ENCODE measurements at places on chromosomes 3 and 15. TPM values are rescaled to one million over a fixed set of nuclear protein-coding genes. Genes with fewer than 3 reads are reported as not detected.

ADAMTSL3 gene
- 0.16 TPM for total RNA-seq

EPHA6 gene
- total RNA-seq = 0.97 TPM

TRIM42 gene
- total RNA-seq = 0.28 TPM

C2CD4A gene
- total RNA-seq = 0.09 TPM

ROBO2 gene
- 123 TPM for total RNA-seq

NPAP1 gene
- 0.21 TPM for total RNA-seq

GOLGA8T gene
- 0.25 TPM for total RNA-seq

HYAL1 gene
- total RNA-seq = 0.63 TPM

NOX5 gene
- 1.2 TPM for total RNA-seq

MORC1 gene
- total RNA-seq = 0.13 TPM

PLAAT1 gene
- 5.4 TPM for total RNA-seq

ZNF660 gene
- total RNA-seq = 10.1 TPM

OR5K2 gene
- total RNA-seq = not detected

LRRC31 gene
- not detected for total RNA-seq

ADIPOQ gene
- not detected for total RNA-seq

TM4SF1 gene
- total RNA-seq = not detected

MSL2 gene
- total RNA-seq = 23.3 TPM

SNTN gene
- not detected for total RNA-seq

PPP1R14D gene
- total RNA-seq = not detected

SPINK8 gene
- total RNA-seq = not detected

DUOXA1 gene
- total RNA-seq = 0.36 TPM

CSTA gene
- total RNA-seq = not detected

ST8SIA2 gene
- 1.9 TPM for total RNA-seq

ALDH1A2 gene
- 2.2 TPM for total RNA-seq

KCNMB2 gene
- 2.0 TPM for total RNA-seq

ABI3BP gene
- 0.91 TPM for total RNA-seq

LINGO1 gene
- total RNA-seq = 16.5 TPM

FBXO40 gene
- total RNA-seq = 0.18 TPM

CPLX3 gene
- total RNA-seq = 0.32 TPM

DGKG gene
- 1.9 TPM for total RNA-seq

CLDN18 gene
- 0.16 TPM for total RNA-seq

WNT5A gene
- total RNA-seq = 1.3 TPM

MASP1 gene
- total RNA-seq = 0.45 TPM

MKRN2OS gene
- 0.46 TPM for total RNA-seq

CTXN2 gene
- not detected for total RNA-seq

PIF1 gene
- total RNA-seq = 1.0 TPM

DNAH1 gene
- total RNA-seq = 2.5 TPM

NAALADL2 gene
- total RNA-seq = 1.1 TPM

ACTC1 gene
- total RNA-seq = 0.47 TPM

ENTPD3 gene
- total RNA-seq = 0.33 TPM

SLC22A13 gene
- total RNA-seq = 0.27 TPM

CSPG5 gene
- 24.4 TPM for total RNA-seq

HRG gene
- not detected for total RNA-seq

MCTP2 gene
- total RNA-seq = 0.11 TPM

CEP63 gene
- total RNA-seq = 33.0 TPM

AGTR1 gene
- 0.11 TPM for total RNA-seq

ISY1 gene
- total RNA-seq = 17.9 TPM

SEMA6D gene
- 98.2 TPM for total RNA-seq

MNS1 gene
- total RNA-seq = 2.0 TPM

TUSC7 gene
- 5.6 TPM for total RNA-seq

CRABP1 gene
- 550 TPM for total RNA-seq

PRSS50 gene
- total RNA-seq = 0.27 TPM

DPPA2 gene
- not detected for total RNA-seq

ZNF502 gene
- total RNA-seq = 9.1 TPM
